ENCODE measurements at places on chromosomes 11 and 22. TPM values are rescaled to one million over a fixed set of nuclear protein-coding genes. Genes with fewer than 3 reads are reported as not detected.

DNA sequence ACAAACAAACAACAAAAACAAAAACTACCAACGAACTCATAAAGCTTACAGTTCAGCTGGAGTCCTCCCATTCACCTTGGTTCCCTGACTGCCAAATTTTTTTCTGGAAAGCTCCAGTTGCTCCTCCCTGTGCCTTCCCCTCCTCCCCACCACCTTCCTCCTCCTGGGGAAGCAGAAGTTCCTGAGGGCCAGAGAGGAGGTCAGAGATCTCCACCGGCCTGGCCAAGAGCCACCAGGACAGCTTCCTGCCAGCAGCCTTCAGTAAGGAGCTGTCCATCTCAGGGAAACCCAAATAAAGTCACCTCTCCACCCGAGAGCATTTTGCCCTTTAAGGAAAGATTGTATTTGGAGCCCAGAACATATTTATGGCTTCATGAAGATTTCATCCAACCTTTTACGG is 20.0 kb downstream of the APLNR start:
- no peak for DNase-seq

GRCh38 chr11:9344061-9344680 is 29.8 kb upstream of the TMEM41B start:
- no peak for DNase-seq

GRCh38 chr11:12963792-12964536 is 45.2 kb upstream of the RASSF10 start:
- peak; percentile 64 for DNase-seq

DNA sequence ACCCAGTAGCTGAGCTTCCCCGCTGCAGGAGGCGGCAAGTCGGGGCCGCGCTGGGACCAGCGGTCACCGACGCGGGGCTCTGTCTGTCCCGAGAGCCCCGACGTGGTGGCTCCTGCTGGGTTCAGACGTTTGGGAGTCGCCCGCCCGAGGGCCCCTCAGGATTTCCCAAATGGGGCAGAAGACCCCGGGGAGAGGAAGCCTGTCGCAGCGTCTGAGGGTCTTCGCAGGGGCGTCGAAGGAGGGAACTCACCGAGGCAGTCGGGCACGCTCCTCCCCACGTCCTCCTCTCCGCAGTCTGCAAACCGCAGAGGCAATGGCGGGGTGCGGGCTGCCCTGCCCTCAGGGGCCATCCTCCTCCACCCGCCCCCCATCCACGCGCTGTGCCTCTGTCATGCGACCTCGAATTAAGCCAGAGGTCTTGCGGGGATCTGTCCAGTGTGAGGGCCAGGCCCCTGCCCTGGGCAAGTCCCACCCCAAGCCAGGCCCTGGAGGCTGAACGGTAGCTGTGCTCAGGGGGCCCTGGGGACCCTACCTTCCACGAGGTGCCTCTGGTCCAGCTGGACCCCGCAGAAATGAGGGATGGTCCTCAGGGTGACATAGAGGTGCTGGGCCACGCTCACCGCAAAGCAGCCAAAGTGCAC is 12.5 kb downstream of the IL17REL start:
- DNase-seq: no peak

SEPTIN5 gene
- total RNA-seq: 0.53 TPM

GRCh38 chr22:48205161-48205560 is 1442.7 kb downstream of the TBC1D22A start:
- no peak for DNase-seq

- peak; percentile 87 for DNase-seq
These were observed 4.4 kb upstream of the PYGM start for GRCh38 chr11:64764040-64764611.

PATE2 gene
- total RNA-seq: not detected

GRCh38 chr22:20243537-20244249 is 24.4 kb downstream of the RTN4R start:
- peak; percentile 80 for DNase-seq

WNT7B gene
- not detected for total RNA-seq

SULT4A1 gene
- total RNA-seq: not detected

- no peak for DNase-seq
These were observed 9.8 kb downstream of the SLC15A3 start for GRCh38 chr11:60942219-60942618.

GRCh38 chr11:643849-644738 is 7.0 kb downstream of the DRD4 start:
- DNase-seq: no peak

GRCh38 chr22:42905702-42906183 is 48.7 kb upstream of the ARFGAP3 start:
- DNase-seq: no peak

C2CD2L gene
- 35.2 TPM for total RNA-seq

DNA sequence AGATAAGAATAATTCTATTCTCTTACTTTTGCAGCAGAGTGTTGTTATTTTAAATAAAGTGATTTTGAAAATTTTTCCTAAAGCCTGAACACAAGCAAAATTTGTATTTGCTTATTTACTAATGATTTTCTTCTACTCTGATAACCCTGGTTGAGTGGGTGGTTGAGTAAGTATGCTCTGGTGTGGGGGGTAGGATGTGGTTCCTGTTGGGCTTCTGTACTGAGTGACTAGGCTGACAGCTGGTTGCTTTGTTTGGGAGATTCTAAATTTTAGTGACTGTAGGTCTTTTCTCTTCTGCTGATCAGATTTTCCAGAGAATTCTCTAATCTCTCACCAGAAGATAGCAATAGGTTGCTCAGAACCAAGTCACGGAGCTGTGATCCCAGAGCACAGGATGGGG is 61.6 kb downstream of the METTL15 start:
- DNase-seq: no peak

- DNase-seq: peak; percentile 64
These were observed 86.9 kb downstream of the STIM1 start for GRCh38 chr11:3942160-3942955.

DNA sequence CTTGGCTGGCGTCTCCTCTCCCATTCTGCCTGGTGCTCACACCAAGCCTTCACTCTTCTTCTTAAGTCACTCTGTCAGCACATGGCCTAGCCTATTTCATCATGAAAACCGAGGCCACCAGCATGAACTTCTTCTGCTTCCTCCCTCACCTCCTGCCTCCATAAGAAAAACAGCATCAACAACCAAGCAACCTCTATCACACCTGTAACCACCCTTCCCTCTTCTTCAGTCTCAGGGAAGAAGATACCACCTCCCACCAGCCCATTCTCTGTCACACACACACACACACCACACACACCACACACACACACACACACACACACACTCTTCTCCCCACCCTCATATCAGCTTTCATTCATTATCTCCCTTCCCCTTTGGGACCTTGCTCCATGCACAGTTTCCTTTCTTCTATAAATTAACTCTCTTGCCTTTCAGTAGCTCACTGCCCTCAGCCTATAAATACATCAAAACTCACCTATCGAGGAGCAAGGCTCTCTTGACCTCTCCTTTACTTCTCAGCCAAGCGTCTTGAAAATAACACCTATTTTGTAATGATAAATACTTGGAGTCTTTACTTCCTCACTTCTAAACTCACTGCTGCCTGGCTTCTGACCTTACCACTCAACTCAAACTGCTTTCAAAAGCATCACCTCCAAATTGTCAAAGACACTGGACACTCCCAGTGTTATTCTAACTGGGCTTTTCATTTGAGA is 36.6 kb downstream of the SC5D start:
- DNase-seq: peak; percentile 51

- no peak for DNase-seq
These were observed 125.6 kb upstream of the SORL1-AS1 start for GRCh38 chr11:121578251-121578976.

- DNase-seq: no peak
These were observed 34.5 kb upstream of the OLFML1 start for GRCh38 chr11:7450836-7451235.

DNA sequence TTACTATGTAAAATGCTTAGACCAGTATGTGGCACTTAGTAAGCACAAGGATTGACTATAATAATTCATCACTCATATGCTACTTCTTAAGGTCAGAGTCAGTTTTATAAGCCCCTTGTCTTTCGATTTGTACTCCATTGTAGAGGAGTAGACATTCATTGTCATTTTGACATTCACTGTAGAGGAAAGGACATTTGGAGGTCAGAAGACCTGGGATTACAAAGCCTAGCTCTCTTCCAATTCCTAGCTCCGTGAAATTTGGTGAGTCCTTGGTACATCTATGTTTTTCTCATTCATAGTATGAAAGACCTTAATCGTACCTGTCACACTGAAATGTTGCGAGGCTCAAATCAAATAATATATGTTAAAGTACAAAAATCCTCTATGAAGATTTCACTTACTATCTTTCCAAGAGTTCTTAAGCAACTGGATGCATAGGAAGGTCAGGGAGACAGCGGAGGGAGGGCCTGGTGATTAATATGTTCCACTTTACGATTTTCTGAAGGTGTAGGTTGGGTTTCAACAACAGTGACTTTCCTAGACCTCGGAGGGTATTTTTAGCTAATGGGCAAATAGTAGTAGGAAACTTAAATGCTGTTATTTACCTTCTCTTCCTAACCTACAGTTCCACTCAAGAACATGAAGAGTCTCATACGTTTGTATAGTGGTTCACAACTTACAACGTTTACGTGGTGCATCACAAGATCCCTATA is 1.4 kb upstream of the EMSY start:
- no peak for DNase-seq

GRCh38 chr22:36258701-36259614 is 6.0 kb downstream of the APOL1 start:
- DNase-seq: peak; percentile 66

DNA sequence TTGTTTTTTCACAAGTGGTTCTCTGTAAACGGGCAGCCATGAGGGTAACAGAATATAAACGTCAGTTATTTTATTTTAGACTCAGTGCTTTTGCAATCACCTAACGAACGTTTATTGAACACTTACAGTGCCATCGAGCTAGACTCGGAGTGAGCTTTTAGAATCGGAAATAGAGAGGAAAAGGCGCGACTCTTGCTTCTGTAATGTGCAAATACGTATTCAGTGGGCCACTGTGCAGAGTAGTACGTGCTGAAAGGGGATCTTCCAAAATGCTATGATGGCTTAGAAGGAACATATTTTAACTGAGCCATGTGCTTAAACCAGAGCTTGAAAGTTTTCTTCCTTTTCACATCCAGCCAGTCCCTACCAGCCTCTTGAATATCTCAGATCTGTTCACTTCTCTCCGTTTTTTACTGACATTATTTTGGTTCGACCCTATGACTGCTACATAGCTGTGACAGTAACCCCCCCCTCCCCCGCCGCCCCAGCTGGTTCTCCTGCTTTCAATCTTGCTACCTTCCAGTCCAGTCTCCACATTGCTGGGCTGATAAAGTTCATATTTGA is 468 bp downstream of the DDIAS start:
- no peak for DNase-seq

MYEOV gene
- total RNA-seq: not detected

DNA sequence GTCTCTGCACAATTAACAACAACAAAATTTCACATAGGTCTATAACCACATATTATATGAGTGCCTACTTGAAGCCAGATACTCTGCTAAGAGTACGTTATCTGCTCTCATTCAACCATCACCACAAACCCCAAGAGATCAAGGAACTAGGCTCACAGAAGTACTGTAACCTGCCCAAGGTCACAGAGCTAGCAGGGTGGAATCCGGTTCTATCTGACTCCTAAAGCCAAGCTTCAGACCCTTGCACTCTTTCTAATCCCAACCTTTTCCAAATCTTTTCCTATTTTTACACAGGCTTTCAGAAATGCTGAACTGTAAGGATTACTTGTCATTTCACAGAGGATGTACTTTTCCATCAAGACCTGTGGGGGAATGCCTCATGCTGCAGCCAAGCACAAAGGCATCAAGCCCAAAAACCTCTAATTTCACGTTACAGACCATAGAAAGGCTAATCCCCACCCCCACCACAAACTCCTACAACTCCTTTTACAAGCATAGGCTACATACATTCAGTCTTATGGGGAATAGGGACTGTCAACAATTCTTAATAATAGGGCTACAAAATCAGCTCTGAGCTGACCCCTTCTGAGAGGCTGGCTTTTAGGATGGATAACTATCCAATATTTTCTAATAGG is 927 bp downstream of the PRCP start:
- DNase-seq: peak; percentile 60

- no peak for DNase-seq
These were observed 11.3 kb upstream of the P2RY2 start for GRCh38 chr11:73206801-73207200.

DNA sequence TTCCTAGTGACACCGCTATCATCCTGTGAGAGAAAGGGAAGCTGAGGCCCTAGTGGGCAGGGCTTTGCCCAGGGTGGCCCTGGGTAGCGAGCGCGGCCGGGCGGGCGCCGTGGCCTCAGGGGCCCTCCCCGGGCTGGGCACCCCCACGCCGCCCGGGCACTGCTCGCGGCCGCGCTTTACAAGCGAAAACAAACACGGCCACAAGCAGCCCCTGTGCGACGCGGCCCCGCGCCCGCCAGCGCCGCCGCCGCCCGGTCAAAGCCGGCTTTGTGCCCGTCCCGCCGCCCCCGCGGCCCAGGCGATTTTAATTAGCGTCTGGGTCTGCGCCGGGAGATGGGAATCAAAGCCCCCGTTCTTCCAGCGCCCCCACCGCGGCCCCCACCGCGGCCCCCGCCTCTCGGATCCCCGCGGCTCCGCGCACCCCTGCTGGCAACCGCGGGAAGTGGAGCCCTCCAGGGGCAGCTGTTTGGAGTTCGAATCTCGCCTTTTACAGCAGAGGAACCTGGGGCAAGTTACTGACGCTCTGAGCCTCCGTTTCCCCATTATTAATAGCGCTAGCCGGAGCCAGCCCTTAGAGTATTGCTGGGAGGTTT is 47.9 kb downstream of the CHRDL2 start:
- no peak for DNase-seq

MCHR1 gene
- not detected for total RNA-seq

PNPLA5 gene
- total RNA-seq: not detected

AIFM3 gene
- total RNA-seq: 0.37 TPM

DNA sequence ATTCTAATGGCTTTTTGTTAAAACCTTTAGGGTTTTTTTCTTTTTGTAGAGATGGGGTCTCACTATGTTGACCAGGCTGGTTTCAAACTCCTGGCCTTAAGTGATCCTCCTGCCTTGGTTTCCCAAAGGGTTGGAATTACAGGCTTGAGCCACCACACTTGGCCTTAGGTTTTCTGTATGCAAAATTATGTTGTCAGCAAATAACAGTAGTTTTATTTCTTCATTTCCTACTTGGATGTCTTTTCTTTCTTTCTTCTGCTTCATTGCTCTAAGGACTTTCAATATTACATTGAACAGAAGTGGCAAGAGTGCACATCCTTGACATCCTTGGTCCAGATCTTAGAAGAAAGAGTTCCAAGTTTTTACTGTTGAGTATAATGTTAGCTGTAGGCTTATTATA is 52.8 kb downstream of the CCDC81 start:
- no peak for DNase-seq

C11orf58 gene
- 111 TPM for total RNA-seq

GLYATL2 gene
- total RNA-seq: not detected

C11orf42 gene
- not detected for total RNA-seq

POU2AF1 gene
- total RNA-seq: 2.4 TPM

DNA sequence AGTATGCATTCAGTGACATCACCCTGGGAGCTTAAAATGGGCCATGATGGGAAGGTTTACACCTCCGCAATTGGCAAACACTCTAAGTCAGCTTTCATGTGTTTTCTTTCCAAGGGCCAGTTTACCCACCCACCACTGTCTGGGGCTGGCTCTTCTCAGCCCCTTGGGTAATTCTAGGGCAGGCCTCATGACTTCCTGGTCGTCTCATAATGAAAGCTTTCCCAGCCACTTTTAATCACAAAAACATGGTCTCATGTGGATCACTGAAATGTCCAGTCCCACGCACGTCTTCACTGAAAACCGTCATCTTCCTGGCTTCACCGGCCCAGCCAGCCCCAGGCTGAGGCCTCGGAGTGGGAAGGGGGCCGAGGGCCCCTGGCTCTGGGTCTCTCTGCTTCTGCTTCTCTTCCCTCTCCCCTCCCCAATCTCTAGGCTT is 58.5 kb upstream of the ANO1 start:
- DNase-seq: no peak

ELMOD1 gene
- total RNA-seq: not detected

- DNase-seq: no peak
These were observed 925.7 kb upstream of the CCDC90B start for GRCh38 chr11:84211896-84212295.

HORMAD2 gene
- total RNA-seq: not detected
